Left forelimb (tissue), 1 donor: ENCODE measurements at places on chromosomes 3 and 15.

DNA sequence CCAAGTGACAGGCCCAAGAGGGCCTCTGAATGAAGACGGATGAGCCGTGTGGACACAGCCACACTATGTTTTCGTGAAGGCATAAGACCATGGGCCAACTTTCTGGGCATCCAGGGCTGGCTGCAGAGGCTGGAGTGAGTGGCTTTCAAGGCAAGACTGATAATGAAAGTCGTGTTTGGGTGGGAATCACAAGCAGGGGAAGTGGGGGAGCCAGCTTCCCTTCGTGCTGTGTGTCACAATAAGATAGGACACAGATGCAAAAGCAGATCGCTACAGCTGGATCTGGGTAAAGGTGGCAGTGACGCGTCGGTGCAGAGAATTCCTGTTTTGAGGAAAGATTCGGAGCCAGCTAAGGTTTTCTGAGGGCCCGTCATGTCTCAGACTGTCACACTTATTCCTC lies 309.8 kb upstream of the CTDSPL start:
- no peak for DNase-seq

DNA sequence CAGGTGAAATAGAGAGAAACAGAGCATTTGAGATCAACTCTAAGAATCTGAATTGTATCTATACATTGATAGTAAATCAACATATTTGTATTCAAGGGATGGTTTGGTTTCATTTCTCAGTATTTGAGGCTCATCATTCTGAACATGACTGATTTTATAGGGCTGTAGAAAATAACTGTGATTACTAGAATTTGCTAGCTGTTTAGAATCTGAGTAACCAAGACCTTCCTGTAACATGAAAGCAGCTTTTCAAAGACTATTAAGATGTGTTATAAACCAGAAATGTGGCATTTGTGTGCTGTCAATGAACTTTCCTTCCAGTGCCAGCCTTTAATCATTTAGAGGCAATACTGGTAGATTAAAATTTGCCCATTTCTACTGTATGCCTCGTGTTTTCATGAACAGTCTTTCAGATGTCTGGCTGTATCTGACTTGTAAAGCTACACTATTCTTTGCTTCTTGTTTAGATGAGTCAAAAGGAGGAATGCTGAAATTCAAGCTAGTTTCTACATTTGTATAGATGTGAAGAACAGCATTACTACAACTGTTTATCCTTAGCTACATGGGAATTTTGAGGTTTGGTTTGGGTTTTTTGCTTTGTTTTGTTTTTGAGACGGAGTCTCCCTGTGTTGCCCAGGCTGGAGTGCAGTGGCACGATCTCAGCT lies 137.3 kb upstream of the BHLHE40 start:
- no peak for DNase-seq

GRCh38 chr3:114176487-114176886 lies 2.4 kb downstream of the DRD3 start:
- DNase-seq: no peak

GRCh38 chr3:186923241-186923640 lies 7.1 kb upstream of the ST6GAL1 start:
- DNase-seq: no peak

GRCh38 chr3:23325466-23326065 lies 122.4 kb downstream of the UBE2E2 start:
- no peak for DNase-seq

- no peak for DNase-seq
Measured at GRCh38 chr3:71876135-71877105, 91.5 kb upstream of the PROK2 start.

- no peak for DNase-seq
Measured at GRCh38 chr3:37223141-37223558, 48.8 kb upstream of the LRRFIP2 start.

DNA sequence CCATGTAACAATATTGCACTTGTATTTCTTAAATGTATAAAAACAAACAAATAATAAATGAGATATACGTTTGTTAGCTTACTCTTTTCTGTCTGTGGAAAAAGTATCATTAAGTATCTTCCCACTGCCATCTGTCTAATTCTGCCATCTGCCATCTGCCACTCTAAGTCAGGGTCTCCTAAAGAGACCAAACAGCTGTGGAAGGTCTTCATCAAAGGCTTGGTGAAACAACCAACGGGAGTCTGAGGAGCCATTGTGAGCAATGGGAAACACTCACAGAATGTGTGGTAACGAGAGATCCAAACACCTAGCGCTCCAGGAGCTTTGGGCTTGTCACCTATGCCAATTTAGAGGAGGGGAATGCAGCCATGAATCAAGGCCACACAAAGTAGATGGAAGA lies 28.7 kb upstream of the PFN2 start:
- DNase-seq: no peak

- DNase-seq: no peak
Measured at GRCh38 chr3:24190256-24190655, 245.2 kb downstream of the NR1D2 start.

GRCh38 chr15:71444032-71444810 lies 328.9 kb downstream of the THSD4 start:
- DNase-seq: no peak

- DNase-seq: no peak
Measured at GRCh38 chr3:187011915-187012314, 81.6 kb downstream of the ST6GAL1 start.

- DNase-seq: no peak
Measured at GRCh38 chr3:171712171-171712938, 97.9 kb downstream of the PLD1 start.

DNA sequence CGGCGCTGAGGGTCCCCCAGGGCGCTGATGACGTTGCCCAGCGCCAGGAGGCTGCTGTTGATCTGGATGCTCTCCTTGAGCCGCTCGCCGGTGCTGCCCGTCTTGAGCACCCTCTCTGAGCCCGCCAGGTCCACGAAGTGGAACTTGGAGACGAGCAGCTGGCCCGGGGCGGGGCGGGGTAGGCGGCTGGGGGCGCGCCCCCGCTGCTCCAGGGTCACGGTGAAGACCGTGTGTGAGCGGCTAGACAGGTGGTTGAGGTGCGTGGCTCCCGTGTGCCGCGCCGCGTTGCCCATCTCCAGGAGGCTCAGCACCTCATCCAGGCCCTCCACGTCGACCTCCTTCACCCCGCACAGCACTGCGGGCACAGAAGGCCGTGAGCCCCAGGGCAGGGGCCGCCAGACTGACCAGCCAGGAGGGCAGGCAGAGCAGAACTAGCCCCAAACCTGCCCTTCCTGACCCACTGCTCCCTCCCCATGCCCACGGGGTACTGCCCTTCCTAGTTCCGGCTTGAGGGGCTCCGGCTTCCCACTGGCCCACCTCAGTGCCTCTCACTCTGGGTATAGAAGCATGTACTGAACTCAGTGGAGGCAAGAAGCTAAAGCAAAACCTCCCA lies 6.1 kb downstream of the KIF7 start:
- no peak for DNase-seq

GRCh38 chr3:46183330-46183729 lies 24.8 kb downstream of the CCR1 start:
- DNase-seq: no peak

- DNase-seq: no peak
Measured at GRCh38 chr3:26004172-26004571, 214.3 kb downstream of the OXSM start.

GRCh38 chr3:179717219-179717618 lies 64.4 kb downstream of the USP13 start:
- no peak for DNase-seq

GRCh38 chr15:59371458-59372351 lies 966 bp downstream of the MYO1E start:
- no peak for DNase-seq

DNA sequence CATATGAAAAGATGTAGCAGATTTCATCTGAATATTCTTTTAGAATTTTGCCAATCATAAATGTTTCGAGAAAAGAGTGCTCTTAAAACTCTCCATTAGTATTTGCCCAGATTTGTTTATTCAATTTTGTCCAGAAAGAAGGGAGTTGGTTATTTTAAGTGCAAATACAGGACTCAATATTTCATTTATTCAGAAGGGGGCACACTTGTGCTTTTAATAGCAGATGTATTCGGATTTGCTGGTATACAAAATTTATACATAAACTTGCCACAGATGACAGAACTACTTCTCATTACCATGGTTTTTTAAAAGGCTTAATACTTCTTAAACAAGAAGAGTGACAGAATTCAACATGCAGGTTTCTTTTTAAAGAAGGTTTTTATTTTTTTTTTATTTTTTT lies 69.8 kb upstream of the GRM7 start:
- DNase-seq: no peak
